ENCODE measurements at places on chromosomes 13 and 19.
A peak's percentile ranks its signal among the peaks of the same experiment; 100 is the strongest.

GRCh38 chr19:46559203-46559602 is 41.9 kb upstream of the CALM3 start:
- no peak for DNase-seq

DNA sequence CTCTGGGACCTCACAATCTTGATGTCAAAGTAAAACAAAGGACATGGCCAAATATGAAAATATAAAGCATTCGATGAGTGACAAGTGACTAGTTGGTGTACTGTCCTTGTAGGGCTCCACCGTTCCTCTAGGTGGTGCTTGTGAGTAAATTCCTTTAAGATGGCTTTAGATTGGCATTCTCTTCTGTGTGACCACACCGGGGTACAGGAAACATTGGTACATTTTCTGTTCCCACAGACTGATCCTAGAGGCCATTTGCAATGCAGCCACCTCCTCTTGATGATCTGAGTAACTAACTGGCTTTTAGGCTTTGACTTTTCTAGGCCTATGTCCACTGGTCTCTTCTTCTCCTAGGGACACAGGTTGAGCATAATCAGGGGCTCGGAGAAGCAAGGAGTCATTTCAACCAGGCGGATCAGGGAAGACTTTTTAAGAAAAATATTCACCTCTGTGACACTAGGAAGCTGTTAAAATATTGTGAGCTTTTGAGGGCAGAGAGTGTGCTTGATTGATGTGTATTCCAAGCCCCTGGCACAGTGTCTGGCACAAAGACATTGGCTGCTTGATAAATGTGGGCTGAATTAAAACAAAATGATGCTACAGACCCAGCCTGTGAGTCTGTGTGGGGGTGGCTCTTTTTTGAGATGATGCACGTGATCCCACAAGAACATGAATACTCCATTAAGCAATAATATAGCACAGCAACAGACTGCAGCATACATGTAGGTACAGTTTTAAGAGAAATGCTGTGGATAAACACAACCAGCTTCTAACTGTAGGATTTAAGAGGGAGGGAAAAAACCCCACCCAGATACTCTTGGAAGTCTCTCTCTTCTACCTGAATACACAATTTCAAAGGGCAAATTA is 21.0 kb downstream of the EPSTI1 start:
- peak; percentile 73 for DNase-seq

DNA sequence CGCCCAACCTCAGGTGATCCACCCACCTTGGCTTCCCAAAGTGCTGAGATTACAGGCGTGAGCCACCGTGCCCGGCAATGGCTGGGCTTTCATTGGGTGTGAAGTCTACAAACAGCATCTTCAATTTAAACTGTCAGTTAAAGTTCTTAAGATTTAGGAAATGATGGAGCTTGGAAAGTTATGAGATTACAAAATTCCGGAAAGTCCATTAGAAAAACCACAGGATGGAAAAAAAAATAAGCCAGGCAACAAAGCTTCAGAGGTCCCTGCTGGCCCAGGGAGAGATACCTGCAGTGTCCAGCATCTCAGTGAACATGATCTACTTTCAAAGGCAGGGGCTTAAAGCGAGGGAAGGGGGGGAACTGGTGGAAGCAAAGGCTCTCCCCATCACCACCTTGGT is 4.6 kb upstream of the ZNF587B start:
- no peak for DNase-seq

DNA sequence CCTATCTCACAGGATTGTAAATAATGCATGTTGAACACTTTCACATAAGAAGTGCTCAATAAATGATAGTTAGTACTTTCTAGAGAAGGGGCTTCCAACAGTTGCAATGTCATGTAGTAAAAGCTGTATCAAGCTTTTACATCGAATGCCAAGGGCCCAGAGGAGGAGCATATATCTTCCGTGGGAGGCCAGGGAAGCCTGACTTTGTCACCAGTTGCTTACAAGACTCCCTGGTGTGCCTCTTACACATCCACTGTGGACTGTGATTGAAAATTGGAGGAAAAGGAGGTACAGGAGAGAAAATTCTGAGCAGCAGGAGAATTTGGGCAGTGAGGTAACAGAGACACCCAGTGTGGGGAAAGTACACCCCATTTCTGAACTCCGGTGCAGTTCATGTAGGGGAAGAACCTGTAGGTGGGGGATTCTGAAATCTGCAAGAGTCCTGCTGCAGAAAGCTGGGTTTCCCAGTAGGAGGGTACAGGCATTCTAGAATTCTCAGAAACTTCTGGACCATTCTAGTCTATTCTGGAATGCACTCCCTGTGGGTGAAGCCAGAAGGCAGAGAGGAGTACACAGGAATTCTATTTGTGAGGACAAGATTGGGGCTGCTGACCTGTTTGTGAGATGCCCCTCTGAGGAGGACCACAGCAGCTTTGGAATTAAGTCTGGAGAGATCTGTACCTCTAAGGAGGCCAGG is 54.0 kb downstream of the ALOX5AP start:
- DNase-seq = no peak

DNA sequence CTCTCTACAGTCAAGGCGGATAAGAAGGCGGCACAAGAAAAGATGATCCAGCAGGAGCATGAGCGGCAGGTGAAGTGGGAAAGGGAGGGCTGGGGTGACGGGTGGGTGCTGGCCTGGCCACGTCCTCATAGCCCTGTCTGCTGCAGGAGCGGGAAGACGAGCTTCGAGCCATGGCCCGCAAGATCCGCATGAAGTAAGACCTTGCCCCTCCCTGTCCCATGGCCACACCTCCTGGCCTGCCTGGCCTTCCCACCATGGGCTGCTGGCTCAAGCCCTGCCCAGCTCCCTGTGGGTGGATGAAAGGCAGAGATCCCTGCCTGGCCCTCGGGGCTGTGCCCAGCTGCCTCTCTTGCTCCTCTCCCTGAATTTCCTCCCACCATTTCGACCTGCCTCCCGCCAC is 7.2 kb downstream of the ZNF296 start:
- no peak for DNase-seq

Measured in LHCN-M2 (cell line).